ENCODE measurements at places on chromosomes 16 and 17. TPM values are rescaled to one million over a fixed set of nuclear protein-coding genes. Genes with fewer than 3 reads are reported as not detected.

DNA sequence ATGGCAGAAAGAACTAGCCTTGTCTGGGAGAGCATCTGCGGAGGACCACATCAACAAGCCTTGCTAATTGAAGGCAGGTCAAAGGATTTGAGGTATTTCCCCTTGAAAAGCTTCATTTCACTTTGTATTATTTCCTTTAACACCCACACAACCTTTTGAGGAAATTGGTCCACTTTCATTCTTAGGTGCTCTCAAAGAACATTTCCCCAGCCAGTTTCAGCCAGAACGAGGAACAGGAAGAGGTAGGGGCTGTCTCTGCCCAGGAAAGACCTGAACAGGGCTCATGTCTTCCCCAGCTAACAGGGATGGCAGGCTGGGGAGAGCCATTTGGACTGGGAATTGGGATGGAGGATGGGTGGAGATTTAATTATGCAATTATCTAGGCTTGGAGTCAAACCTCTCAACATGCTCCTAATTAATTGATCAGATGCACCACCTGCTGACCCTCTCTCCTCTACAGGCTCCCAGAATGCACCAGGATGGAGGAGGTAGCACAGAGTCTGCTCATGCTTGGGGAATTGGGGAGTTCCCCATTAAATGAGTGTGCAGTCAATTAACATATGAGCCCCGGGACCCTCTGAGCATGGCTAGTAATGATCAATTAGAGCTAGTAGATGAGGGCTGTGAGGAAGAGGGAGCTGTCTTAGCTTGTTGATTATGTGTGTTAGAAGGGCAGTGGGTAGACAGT is 84.6 kb downstream of the GP2 start:
- no peaks in the 10 kb centered on the region for H3K27me3 ChIP-seq
- H3K4me1 ChIP-seq: no peaks in the 10 kb centered on the region
- no peaks in the 10 kb centered on the region for H3K36me3 ChIP-seq
- H3K27ac ChIP-seq: no peak overlapping the region

Gene ARHGAP44
- total RNA-seq: 7.1 TPM

GRCh38 chr17:82486231-82487094 is 27.9 kb downstream of the NARF start:
- no peaks in the 10 kb centered on the region for H3K4me1 ChIP-seq
- no peak for DNase-seq
- no peaks in the 10 kb centered on the region for H3K27me3 ChIP-seq
- H3K27ac ChIP-seq: no peak overlapping the region
- H3K36me3 ChIP-seq: peaks cover 72% of the 10 kb centered on the region
- no peak overlapping the region for H3K4me3 ChIP-seq

Gene TLCD3A
- total RNA-seq: 1.5 TPM

Gene TERB1
- total RNA-seq: not detected
